CD4-positive, alpha-beta T cell treated with Interleukin-15 for 1 hour (primary cell): ENCODE measurements at places on chromosomes 3 and 15.

DNA sequence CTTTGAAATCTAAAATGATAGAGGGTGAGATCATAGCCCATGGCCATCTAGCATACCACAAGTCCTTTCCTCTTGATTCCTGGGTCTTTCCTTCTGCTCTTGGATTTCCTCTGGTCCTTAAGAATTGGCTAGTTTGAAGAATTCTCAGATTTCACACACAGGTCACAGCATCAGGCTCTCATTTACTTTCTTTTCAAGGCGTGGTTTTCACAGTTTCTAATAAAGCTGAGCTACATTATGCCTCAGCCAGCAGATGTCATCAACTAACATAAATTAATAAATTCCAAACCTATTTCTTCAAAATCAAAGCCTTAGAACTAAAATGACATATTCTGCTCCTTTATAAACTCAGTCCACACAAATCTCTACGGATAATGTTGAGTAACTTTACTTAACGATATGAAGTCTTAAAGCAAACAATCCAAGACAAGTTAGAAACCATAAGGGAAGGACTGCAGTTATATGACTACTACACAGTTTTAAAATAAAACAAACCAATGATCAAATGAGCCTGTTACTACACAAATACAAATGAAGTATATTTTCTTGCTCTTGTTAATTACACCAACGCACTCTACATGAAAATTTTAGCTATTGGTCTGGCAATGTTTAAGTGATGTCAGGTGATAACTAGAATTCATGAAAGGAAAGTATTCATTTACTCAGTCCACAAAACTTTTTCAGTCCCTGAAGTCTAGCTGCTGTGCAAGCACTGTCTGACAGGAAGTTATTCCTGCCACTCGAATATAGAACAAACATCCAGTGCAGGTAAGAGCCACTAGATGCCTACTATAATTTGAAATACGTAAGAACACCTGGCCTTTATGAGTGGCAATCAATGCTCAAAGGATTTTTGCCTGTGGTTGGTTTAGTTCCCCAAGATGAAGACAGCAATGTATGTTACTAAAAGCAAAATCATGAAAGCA lies 9.2 kb downstream of the CCDC14 start:
- no peak for DNase-seq

DNA sequence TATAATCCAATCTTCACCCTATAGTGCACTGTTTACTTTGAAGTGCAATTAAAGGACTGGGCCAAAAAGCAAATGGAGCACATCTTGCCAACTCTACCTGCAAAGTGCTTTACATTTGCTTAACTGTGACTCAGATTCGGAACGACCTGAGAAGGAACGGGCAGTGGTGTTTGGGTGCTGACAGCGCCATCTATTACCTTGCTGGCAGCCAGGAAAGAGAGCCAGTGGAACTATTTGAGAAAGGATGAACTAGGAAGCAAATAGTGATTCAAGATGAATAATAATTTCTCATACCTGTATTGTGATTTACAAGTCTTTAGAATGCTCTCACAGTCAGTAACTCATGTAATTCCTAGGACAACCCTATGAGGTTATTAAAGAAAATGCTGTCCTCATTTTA lies 312.9 kb downstream of the PDCD6IP start:
- no peak for DNase-seq

DNA sequence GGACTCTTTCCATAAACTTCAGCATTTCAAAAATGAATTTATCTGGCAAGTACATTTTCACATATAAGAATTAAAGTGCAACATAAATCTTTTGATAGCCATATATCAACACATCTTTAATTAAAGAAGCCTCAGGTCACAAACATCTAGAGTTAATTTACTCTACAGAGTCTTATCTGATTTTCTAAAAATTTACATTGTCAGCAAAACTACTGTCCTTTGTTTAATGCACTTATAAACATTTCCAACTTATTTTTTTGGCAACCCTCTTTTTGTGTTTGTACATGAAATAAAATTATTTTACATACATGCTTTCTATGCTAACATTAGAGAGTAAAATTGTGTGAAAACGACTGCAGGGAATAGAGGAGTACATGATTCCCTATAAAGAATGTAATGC lies 416.8 kb upstream of the ARL6 start:
- no peak for DNase-seq

GRCh38 chr3:196932600-196932999 lies 9.7 kb downstream of the NCBP2 start:
- no peak for DNase-seq

GRCh38 chr15:90520365-90520764 lies 9.4 kb upstream of the CRTC3 start:
- DNase-seq, result no peak

- DNase-seq, result no peak
Measured at GRCh38 chr3:25442486-25442885, 14.4 kb downstream of the RARB start.

GRCh38 chr3:100129941-100130340 lies 15.6 kb upstream of the FILIP1L start:
- DNase-seq, result no peak

GRCh38 chr3:177474652-177475355 lies 277.5 kb upstream of the TBL1XR1 start:
- DNase-seq, result no peak

DNA sequence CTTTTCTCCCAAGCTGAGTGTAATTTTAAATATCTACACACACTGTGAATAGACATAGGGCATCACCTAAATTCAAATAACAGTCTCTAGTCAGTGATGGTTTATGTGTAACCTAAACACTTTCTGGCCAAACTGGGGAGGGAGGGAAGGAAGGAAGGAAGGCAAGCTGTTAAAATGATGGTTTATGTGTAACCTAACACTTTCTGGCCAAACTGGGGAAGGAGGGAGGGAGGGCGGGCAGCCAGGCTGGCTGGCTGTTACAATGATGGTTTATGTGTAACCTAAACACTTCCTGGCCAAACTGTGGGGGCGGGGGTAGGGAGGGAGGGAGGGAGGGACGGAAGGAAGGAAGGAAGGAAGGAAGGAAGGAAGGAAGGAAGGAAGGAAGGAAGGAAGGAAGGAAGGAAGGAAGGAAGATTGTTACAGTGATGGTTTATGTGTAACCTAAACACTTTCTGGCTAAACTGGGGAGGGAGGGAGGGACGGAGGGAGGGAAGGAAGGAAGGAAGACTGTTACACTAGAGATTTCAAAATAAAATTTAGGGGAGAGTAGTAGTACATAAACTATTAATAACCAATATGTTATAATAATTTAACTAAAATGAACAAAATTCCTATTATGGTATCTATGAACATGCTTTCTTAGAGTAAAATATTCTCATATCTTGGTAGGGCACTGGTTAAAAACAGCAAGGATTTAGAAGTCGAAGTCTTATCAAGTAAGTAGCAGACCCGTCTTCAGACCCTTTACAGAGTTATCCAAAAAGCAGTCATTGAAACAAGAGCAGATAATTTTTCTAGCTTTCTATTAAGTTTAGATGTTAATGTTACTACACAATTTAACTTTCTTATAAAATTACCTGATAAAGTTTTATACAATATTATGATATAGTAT lies 148.1 kb downstream of the LMLN start:
- DNase-seq, result no peak

GRCh38 chr3:112187300-112187699 lies 54.3 kb upstream of the GCSAM start:
- no peak for DNase-seq

- peak; percentile 74 for DNase-seq
Measured at GRCh38 chr15:92906563-92907081, 6.5 kb downstream of the CHD2 start.

DNA sequence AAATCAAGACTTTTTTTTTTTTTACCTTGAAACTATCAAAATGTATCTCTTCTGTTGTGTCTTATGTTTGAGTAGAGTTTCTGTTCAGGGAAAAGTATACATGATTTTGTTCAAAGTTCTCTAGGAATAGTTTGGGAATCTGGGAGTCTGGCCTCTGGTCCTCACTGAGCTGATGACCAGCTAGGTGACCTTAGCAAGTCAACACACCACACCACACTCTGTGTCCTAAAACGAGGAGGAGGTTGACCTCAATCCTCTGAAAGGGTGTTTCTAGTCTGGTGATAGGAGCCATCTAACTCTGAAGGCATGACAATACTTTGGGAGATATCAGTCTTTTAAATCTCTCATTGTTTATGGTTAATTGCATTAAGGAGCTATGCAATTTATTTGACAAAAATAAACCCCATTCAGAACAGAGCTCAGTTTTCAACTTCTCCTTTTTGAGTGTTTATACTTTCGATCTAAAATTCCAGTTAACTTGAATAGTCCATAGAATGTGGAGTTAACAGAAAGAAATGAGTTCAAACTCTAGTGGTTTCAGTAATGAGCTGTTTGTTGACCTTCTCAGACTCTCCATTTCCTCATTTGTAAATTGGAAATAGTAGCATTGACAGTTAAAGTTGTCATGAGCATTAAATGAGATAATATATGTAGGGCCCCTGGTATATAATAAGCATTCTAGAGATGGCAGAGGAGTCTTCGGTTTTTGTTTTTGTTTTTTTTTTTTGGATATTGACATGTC lies 112.2 kb upstream of the LRRN1 start:
- no peak for DNase-seq

DNA sequence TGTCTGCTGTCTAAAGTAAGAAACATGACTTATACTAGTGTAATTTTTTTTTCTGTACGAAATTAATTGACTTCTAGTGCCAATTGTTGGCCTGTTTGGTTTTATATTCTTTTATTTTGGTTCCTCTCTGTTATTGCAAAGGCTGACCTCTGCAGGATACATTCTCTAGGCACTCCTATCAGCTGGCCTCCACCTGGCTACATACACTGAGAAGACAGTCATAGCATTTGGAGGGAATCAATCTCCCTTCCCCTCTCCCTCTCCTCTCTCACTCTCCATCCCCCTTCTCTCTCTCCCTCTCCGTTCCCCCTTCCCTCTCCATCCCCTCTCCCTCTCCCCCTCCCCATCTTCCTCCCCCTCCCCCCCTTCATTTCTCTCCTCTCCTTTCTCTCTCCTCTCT lies 116.7 kb downstream of the MCTP2 start:
- DNase-seq, result no peak
